Endodermal cell (in vitro differentiated cells): ENCODE measurements at places on chromosomes 7 and 10. TPM values are rescaled to one million over a fixed set of nuclear protein-coding genes. Genes with fewer than 3 reads are reported as not detected.

DNA sequence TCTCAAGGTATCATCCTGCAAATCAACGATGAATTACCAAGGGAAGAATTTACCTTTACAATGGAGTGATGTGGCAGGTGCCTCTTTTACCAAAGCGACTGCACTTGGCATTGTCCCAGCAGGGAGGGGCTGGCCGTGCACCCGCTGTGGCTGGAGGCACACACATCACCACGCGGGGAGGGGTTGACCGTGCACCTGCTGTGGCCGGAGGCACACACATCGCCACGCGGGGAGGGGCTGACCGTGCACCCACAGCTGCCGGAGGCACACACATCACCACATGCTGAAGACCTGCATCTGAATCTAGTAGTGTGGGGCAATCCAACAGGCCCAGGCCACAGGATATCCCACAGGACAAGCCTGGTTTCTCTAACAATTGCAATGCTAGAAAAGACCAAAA, 493.5 kb downstream of the DNAJB6 start:
- no peak overlapping the region for H3K27ac ChIP-seq
- no peaks in the 10 kb centered on the region for H3K27me3 ChIP-seq
- no peak overlapping the region for H3K4me3 ChIP-seq

Gene ZNF365
- total RNA-seq = not detected in 3 replicates

Gene SPOCK2
- total RNA-seq = 1.6 and 2.3 TPM in 2 replicates

Gene FLNC
- total RNA-seq = 6.6 to 8.7 TPM (median 7.9 TPM) in 3 replicates

- H3K27ac ChIP-seq = no peak overlapping the region
- no peaks in the 10 kb centered on the region for H3K27me3 ChIP-seq
- peak; percentile 59 for DNase-seq
- no peak overlapping the region for H3K4me3 ChIP-seq
- H3K36me3 ChIP-seq = no peaks in the 10 kb centered on the region
Observed at GRCh38 chr7:30915005-30915601, 3.5 kb downstream of the AQP1 start.

DNA sequence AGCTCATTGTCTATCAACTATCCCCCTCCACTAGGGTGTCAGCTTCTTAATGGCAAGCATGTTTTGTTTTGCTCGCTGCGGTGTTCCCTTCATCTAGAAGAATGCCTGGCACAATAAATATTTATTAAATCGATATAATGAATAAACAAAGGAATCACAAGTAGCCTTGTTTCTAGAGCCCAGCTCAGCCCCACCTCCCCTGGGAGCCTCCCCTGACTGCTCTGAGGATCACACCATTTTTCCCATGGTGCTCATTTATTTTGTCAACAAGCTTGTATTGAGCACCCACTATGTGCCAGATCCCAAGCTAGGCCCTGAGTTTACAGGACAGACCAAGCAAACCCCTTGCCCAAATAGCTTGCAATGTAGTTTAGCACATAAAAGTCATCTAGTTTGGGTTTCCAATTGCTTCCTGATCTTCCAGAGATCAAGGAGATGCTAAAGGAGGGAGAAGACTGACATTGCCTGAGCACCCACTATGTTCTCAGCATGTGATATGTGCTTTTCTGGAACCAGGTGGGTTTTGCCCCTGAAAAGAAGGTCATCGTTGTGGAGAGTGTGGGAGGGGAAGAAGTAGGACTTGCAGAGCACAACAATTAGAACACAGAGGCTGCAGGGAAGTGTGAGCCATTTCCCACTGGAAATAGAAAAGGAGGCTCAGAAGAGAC, 42.3 kb upstream of the GPAM start:
- peaks cover under 1% of the 10 kb centered on the region for H3K4me1 ChIP-seq
- no peak overlapping the region for H3K4me3 ChIP-seq
- DNase-seq = no peak
- no peaks in the 10 kb centered on the region for H3K36me3 ChIP-seq
- no peak overlapping the region for H3K27ac ChIP-seq
- no peaks in the 10 kb centered on the region for H3K27me3 ChIP-seq

- H3K4me1 ChIP-seq = peaks cover 6% of the 10 kb centered on the region
- H3K36me3 ChIP-seq = no peaks in the 10 kb centered on the region
- H3K4me3 ChIP-seq = no peak overlapping the region
- no peak overlapping the region for H3K27ac ChIP-seq
Observed at GRCh38 chr10:117419921-117420320, 44.7 kb upstream of the PDZD8 start.

DNA sequence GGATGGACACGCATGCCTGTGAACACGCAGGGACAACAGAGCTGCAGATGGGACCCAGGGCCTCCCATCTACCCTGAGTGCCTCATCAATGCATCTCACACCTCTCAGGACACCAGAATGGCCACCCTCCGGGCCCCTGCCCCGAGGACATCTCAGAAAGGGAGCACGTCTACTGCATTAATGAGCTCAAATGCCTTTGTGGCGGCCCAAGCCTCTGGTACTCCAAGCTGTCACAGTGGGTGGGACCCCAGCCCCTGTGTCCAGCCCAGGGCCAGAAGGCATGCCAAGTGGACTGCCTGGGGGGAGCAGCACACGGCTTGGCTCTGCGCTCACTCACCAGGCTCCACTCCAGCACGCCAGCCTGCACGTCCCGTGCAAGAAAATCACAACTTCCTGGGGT, 52.0 kb downstream of the TCERG1L start:
- H3K4me1 ChIP-seq = no peaks in the 10 kb centered on the region
- no peak overlapping the region for H3K27ac ChIP-seq
- no peak for DNase-seq
- no peaks in the 10 kb centered on the region for H3K36me3 ChIP-seq
- no peaks in the 10 kb centered on the region for H3K27me3 ChIP-seq

Gene FEZF1
- not detected in 3 replicates for total RNA-seq

- H3K27ac ChIP-seq = no peak overlapping the region
- H3K27me3 ChIP-seq = peaks cover 58% of the 10 kb centered on the region
- no peak for DNase-seq
- H3K4me3 ChIP-seq = no peak overlapping the region
- H3K4me1 ChIP-seq = no peaks in the 10 kb centered on the region
Observed at GRCh38 chr10:57654856-57655255, 612.8 kb downstream of the IPMK start.

DNA sequence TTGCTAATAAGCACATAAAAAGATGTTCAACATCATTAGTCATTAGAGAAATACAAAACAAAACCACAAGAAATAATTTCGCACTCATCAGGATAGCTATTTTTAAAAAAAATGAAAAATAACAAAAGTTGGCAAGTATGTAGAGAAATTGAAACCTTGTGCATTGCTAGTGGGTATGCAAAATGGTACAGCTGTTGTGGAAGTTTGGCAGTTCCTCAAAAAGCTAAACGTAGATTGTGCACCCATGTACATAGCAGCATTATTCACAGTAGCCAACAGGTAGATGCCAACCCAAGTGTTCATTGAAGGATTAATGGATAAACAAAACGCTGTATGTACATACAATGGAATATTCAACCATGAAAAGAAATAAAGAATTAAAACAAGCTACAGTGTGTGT, 35.3 kb upstream of the STARD3NL start:
- H3K27me3 ChIP-seq = no peaks in the 10 kb centered on the region
- H3K4me3 ChIP-seq = no peak overlapping the region
- no peak for DNase-seq
- H3K27ac ChIP-seq = no peak overlapping the region
- no peaks in the 10 kb centered on the region for H3K4me1 ChIP-seq
- H3K36me3 ChIP-seq = no peaks in the 10 kb centered on the region

Gene CHST15
- total RNA-seq = 7.5 to 12.7 TPM (median 8.4 TPM) in 3 replicates

Gene RPP38
- 23.4 and 23.6 TPM in 2 replicates for total RNA-seq

Gene CCDC7
- 2.6 to 4.3 TPM (median 4.3 TPM) in 3 replicates for total RNA-seq

DNA sequence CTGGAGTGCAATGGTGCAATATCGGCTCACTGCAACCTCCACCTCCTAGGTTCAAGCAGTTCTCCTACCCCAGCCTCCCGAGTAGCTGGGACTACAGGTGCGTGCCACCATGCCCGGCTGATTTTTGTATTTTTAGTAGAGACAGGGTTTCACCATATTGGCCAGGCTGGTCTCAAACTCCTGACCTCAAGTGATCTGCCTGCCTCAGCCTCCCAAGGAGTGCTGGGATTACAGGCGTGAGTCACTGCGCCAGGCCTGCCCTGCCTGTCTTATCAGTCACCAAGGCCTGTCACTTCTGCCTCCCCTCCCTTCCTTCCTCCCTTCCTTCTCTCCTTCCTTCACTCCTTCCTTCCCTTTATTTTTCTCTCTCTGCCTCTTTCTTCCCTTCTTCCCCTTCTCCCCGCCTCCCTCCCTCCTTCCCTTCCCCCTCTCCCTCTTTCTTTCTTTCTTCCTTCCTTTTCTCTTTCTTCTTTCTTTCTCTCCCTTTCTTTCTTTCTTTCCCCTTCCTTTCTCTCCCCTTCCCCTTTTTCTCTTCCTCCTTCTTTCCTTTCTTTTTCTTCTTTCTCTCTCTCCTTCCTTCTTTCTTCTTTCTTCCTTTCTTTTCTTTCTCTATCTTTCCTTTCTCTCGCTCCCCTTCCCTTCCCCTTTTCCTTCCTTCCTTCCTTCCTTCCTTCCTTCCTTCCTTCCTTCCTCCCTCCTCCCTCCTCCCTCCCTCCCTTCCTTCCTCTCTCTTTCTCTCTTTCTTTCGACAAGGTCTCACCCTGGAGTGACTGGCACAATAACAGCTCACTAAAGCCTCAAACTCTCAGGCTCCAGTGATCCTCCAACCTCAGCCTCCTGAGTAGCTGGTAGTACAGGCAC, 3.1 kb upstream of the ST7 start:
- H3K4me3 ChIP-seq = no peak overlapping the region
- no peak for DNase-seq
- no peaks in the 10 kb centered on the region for H3K36me3 ChIP-seq
- peaks cover 6% of the 10 kb centered on the region for H3K27me3 ChIP-seq
- no peak overlapping the region for H3K27ac ChIP-seq
- H3K4me1 ChIP-seq = peaks cover 6% of the 10 kb centered on the region

DNA sequence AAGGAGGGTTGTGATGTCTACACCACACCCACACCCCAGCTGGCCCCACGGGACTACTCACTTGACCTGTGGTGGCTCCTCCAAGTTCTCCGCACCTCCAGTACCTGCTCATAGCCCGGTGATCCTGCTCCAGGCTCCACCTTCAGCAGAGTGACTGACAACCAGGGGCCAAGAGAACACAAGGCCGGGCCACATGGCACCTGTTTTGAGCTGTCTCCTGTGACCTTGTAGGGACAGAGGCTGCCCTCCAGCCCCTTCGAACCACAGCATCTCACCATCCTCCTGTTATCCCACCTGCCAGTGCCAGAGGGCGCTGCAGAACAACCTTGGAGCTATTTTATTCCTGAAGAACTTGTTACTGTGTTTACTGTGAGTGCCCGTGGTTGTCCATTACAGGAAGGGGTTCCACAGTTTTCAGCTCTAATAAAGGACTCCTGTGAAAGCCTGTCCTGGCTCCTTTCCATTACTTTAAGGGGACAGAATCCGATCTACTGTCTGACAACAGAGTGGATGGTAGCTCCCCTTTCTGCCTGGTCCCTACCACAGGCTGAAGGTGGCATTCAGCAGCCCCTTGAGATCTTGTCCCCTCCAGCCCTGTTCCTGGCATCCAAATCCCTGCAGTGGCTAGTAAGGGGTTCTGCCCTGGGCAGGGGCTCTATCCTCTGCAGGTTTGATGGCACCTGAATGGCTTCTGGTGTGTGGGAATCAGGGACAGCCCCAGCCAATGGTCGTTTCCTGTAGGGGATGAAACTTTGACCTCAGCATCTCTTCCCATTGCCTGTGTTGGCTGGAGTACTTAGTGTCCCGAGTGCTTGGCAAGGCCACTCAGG, 50.8 kb downstream of the C10orf120 start:
- DNase-seq = peak; percentile 92
- H3K27ac ChIP-seq = no peak overlapping the region
- H3K36me3 ChIP-seq = no peaks in the 10 kb centered on the region
- H3K4me1 ChIP-seq = no peaks in the 10 kb centered on the region
- peaks cover 64% of the 10 kb centered on the region for H3K27me3 ChIP-seq
- no peak overlapping the region for H3K4me3 ChIP-seq

DNA sequence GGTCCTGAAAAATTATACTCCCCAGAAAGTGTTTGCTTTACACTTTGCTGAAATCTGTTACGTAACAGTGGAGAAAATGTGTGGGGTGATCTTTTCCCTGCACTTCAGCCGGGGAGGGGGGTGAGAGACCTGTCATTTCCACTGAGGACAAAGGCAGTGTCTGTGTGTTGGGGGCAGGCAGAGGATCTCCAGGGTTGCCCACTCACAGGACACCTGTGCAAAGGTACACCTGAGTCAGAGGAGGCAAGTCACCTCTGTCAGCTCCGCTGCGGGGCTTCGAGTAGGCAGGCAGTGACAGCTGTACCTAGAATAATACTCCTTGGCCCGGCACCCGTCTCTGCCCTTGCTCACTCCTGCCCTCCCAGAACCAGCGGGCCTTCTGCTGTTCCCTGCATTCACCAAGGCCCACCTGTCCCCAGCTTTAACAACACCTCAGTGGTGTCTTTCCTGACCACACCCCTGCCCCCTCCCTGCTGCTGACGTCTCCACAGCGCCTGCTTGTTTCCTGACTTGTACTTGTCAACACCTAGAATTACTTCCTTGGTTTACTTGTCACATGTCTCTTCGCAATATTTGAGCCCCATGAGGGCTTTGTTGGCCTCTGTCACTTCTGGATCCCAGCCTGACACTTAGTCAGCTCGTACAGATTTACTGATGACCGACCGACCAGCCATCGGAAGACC, 159.2 kb downstream of the NEURL1 start:
- H3K27ac ChIP-seq = no peak overlapping the region
- no peak for DNase-seq
- H3K36me3 ChIP-seq = no peaks in the 10 kb centered on the region
- peaks cover 3% of the 10 kb centered on the region for H3K4me1 ChIP-seq

DNA sequence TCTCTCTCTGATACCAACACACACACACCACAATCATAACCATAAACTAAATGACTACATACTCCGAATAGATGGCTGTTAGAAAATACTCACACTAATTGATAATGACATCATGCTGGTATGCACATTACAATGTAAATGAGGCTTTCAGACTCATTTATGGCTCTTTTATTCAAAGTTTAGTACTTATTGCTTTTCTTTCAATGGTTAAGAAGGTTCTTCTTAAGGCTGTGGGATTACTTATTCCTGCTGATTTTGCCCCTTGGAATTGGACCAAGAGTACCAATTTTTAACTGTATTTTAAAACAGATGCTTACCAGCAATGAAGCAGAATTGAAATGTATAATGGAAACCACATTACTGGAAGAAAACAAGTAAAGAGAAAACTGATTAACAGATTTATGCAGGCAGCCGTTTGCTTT, 20.6 kb upstream of the CABCOCO1 start:
- no peak overlapping the region for H3K4me3 ChIP-seq
- no peaks in the 10 kb centered on the region for H3K27me3 ChIP-seq
- DNase-seq = no peak
- no peaks in the 10 kb centered on the region for H3K36me3 ChIP-seq
- no peak overlapping the region for H3K27ac ChIP-seq

Gene ADRB1
- 0.12 TPM in 1 of 3 replicates, not detected in the others for total RNA-seq

DNA sequence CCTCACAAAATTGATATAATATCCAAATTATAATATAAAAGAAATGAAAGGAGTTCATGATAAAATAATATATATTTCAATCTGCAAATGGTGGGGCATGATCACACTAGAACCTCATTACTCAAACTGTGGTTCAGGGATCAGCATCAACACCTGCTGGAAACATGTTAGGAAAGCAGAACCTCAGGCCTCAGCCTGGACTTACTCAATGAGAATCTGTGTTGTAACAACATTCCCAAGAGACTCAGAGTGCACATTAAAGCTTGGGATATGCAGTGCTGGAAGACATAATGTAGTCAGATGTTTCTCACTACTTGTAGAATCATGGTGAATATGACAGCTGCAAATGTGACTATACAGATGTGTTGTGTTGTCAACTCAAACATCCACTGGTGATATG, 81.7 kb upstream of the ITPRID1 start:
- H3K27me3 ChIP-seq = no peaks in the 10 kb centered on the region
- no peaks in the 10 kb centered on the region for H3K36me3 ChIP-seq
- no peak for DNase-seq
- no peak overlapping the region for H3K27ac ChIP-seq
